Stimulated activated naive B cell treated with anti-CD40 and anti-IgM and Interleukin-4, amounts not matched to agents 10 μg/mL and 1 μg/mL and 100 μg/mL, for 72 hours (primary cell): ENCODE measurements at places on chromosomes 1 and 21.

- DNase-seq: no peak
These were observed 21.7 kb upstream of the LAMC2 start for GRCh38 chr1:183164340-183164739.

DNA sequence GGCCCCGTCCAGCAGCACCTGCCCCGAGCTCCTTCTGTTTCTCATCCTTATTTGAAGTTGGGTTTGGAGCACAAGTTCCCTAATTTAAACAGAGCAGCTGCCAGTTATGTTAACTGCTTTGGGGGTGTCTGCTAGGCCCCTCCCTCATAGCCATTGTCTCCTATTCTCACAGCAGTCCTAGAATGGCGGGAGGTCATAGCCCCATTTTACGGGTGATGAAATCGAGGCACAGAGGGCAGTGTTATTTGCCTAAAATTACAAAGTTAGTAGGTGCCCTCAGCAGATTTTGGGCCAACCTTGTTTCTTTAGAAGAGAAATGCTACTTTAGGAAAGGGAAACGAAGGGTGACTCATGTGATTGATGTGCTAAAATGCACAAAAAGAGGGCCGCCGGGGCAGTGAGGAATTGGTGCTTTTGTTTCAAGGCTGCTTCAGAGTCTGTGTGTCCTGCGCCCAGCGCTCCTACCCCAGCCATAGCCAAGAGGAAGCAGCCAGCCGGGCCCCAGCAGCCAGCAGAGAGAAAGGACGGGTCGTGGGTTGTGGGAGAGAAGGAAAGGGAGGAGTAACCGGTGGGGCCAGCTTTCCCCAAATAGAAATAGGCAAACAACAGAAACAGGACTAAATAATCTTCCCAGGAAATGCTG, 13.0 kb downstream of the VANGL1 start:
- DNase-seq: no peak

- no peak for DNase-seq
These were observed 39.9 kb upstream of the KRTAP19-8 start for GRCh38 chr21:31078216-31078615.

- DNase-seq: no peak
These were observed 156.7 kb upstream of the CSF3R start for GRCh38 chr1:36639461-36639860.

DNA sequence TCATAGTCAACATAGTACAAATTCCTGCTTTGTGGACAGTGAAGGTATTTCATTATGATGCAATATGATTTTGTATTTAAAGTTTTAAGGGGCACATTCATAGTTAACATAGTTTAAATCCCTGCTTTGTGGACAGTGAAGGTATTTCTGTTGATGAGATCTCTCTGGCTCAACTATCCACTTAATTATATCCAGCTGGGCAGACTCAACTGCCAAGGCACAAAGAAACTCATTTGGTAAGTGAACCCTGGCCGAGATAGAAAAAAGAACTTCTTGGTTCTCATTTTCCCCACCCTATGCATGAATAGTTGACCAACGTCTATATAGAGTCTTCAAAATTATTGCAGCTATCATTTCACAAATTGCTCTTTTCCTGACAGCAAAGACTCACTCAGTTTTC, 1194.6 kb downstream of the NCAM2 start:
- no peak for DNase-seq

- peak; percentile 56 for DNase-seq
These were observed 125.1 kb upstream of the IPO9 start for GRCh38 chr1:201703621-201704438.

GRCh38 chr21:36134803-36135390, at the start of gene CBR3:
Gene CBR3, plus strand, starts transcription at chr21:36135079. Its CDS starts 114 bp downstream, at chr21:36135193.
- DNase-seq: peak; percentile 36

GRCh38 chr1:156691665-156692440, 13.5 kb downstream of the CRABP2 start:
- DNase-seq: no peak

DNA sequence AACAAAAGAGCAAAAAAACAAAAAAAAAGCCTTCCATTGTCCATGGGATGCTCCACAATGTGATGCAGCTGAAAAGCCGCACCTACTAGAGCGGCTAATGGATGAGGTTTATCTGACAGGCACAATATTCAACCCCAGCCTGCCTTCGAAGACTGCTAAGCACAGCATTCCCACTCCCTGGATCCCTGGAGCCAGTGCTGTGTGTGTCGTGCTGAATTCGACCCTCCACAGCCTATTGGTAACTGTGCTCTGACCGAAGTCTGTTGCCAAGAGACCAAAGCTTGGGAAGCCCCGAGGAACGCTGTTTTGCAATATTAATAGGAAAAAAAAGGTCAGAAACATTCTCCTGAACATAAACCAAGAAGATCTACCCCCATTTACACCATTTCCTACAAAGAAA, 57.2 kb upstream of the PUM1 start:
- no peak for DNase-seq

DNA sequence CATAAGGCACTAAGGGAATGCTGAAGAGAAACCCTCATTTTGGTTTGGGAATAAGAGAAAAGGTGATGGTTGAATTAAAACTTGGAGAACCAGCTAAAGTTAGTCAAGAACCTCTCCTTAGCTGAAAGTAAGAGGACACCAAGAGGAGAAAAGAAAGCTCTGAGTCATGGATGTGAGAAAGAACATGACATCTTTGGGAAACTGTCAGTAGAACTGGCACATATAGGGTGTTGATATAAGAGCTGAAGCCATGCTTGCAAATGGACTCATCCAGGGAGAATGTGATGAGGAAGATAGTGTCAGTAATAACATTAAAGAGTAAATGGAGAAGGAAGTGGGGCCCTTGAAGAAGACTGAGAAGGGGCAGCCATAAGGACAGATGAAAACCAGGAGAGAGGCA, 54.3 kb downstream of the LRRC8C start:
- no peak for DNase-seq

- no peak for DNase-seq
These were observed 226.6 kb upstream of the ZRANB2 start for GRCh38 chr1:71307451-71307850.

DNA sequence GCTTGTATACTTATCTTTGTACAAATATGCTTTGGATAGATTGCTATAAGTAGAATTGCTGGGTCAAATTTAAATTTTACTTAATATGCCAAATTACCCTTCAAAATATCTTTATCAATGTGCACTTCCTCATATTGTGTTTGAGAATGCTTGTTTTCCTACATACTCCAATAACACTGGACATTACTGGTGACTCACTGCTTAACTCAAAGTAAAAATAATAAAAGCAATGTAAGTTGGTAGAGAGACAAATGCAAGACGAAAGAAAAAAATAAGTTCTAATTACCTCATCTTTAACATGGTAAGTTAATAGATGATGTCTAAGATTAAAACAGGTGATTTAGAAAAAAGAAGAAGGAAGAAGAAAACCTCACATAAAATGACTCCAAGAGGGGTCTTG, 7.9 kb upstream of the SH3GLB1 start:
- DNase-seq: no peak

- DNase-seq: no peak
These were observed 80.6 kb upstream of the ARHGEF16 start for GRCh38 chr1:3373700-3374405.

DNA sequence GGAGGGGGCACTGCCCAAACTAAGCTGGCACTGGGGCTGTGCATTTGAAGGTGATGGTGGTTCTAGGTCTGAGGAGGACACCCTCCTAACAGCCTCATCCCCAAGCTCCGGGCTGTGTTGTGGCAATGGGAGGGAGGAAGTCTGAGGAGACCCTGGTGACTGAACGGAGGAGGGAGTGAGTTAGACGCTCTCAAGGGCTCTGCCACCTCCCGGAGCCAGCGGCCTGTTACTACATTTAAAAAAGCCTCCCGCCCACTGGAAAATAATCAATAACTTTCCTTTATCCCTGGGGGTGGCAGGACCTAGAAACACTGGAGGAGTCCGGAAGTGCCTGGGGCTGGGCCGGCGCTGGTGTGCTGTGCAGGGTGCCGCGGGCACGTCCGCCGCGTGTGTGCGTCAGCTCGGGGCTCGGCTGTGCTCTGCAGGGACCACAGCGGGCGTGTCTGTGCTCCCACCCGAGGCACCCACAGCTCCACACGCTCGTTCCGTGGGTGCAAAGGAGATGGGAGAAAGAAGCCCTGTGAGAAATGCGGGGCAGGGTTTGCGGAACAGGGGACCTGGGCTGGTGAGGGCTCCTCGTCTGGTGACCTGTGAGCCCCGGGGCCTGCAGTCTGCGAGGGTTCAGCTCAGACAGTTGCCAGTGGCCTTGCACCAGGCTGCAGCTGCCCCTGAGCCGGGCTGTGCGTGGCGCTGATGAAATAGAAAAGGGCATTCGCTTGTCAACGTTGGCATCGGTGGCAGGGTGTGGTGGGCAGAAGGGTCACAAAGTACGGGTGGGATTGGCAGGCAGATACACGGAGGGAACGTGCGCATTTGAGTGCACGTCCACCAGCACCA, 5.3 kb downstream of the SAMD11 start:
- DNase-seq: no peak

DNA sequence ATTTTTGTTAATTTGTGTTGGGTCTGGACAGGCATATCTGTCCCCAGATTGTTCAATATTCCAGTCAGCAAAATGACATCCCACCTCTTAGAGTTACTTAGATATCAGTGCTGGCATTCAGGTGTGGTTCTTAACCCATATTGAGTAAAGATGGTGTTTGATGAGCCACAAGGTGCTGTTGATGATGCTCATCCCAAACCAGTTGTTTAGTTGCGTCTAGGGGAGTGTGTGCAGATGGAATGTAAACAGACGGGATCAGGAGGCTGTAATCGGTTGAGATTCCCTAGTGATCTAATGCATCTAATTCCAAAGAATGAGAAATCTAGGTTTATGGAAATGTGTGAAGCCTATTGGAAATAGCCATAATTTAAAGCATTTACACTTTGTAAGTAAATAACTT, 1.1 kb downstream of the HOOK1 start:
- DNase-seq: no peak

GRCh38 chr1:58233729-58234128, 312.8 kb downstream of the OMA1 start:
- no peak for DNase-seq

DNA sequence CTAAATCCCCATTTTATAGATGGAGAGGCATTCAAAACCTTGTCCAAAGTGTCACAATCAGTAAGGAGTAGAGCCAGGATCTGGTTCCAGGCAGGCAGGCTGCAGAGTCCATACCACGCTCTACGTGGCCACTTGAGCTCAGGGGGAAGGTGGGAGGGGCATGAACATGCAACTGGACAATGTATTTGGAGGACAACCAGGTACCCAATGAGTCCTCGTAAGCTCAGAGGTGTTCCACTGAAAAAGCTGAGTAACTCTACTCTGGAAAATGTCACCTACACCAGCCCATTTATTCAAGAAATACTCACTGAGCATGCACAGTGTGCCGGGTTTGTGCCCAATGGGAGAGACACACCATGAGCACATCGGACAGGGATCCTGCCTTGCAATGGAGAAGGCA, 11.2 kb upstream of the GUCA2B start:
- DNase-seq: no peak

DNA sequence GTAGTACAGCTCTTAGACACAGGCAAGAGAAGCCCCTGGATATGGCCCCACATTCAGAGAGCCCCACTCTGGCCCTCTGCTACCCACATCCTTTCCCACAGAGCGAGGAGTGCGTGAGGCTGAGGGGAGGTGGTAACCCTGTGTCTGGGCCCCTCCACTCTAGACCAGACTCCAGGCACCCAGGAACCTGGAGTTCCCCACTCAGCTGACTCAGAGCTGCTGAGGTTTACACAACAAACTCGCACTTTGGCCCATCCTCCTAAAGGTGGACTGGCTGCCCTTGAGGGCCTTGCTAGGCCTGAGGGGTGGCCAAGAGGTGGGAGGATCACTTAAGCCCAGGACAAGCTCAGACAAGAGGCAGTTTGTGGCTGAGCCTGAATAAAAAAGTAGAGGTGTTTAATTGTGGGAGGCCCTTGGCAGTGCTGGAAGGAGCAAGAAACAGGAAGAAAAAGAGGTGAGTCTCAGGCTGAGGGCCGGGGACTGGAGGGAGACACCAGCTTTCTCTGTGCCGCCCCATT, 10.7 kb downstream of the MR1 start:
- DNase-seq: no peak

GRCh38 chr1:195530961-195531360, 1077.3 kb downstream of the KCNT2 start:
- no peak for DNase-seq

- DNase-seq: peak; percentile 28
These were observed 1.7 kb downstream of the RCC2 start for GRCh38 chr1:17437580-17438317.

GRCh38 chr21:45857761-45858160, 123.8 kb upstream of the COL6A1 start:
- DNase-seq: no peak

GRCh38 chr1:5770981-5771765, 221.1 kb downstream of the NPHP4 start:
- DNase-seq: peak; percentile 4

DNA sequence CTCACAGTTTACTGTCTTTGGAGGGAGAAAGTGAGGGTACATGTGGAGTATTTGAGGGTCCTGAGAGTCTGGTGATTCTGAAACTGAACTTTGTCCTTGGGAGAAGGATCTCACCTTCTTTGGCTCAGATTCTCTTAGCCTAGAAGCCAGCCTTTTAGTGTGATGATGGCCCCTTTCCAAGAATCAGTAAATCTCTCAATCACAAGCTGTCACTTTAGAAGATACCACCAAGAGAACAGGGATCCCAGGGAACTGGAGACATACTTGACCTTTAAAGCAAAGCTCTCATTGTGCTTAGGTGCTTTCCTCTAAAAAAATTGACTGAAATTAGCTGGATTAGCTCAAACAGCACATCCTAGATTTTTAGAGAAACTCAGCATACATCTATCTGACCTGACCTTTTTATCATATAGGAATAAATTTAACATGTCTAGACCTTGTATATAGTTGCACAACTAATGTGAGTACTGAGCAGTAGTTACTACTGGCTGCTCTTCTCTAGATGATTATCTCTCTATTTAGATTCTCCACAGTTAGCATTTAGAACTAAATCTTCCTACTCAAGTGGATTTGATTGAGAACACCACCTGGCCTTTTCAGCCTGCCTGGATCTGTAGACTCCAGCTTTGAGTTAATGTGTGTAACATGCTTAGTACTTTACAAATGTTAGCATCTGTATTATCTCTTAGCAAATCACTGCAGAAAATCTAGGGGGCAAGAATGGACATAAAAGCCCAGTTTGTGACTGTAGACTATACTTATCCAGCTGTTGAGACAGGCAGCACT, 157.7 kb downstream of the MAST2 start:
- DNase-seq: no peak

- DNase-seq: no peak
These were observed 282.1 kb downstream of the NTNG1 start for GRCh38 chr1:107422901-107423300.

DNA sequence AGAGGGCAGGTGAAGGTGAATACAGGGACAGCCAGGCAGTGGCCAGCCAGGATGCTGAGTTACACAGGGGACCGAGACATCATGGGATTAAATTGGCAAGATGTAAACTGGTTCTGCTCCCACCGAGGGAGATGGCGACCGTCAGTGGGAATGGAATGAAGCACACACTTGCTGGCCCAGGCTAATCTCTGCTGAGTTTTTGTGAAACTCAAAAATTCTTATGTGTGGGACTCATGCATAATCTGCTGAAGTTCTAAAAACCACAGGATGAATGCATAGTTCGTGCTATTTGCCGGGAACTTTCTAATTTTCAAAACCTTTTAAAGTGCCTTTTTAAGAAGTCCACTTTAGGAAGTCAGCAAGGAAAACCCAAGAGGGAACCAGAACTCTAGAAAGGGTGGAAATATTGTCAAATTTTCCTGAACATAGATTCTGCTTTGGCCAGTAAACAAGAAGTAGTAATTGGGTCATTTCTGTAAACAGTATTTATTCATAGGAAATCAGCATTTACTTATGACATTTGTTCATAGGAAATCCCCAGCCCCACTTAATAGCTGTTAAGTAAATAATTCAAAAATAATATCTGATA, 85.4 kb upstream of the ROR1 start:
- no peak for DNase-seq
